ENCODE measurements at places on chromosomes 13 and 19. TPM values are rescaled to one million over a fixed set of nuclear protein-coding genes. Genes with fewer than 3 reads are reported as not detected.

- no peak for DNase-seq
Measured at GRCh38 chr19:55537741-55538111, 793 bp upstream of the SBK2 start.

- no peak for DNase-seq
Measured at GRCh38 chr19:6963937-6964336, 57.3 kb downstream of the MBD3L2B start.

GRCh38 chr13:43528992-43529391, 257.8 kb downstream of the ENOX1 start:
- DNase-seq: no peak

GRCh38 chr13:25186187-25186586, 14.1 kb upstream of the AMER2 start:
- DNase-seq: no peak

DNA sequence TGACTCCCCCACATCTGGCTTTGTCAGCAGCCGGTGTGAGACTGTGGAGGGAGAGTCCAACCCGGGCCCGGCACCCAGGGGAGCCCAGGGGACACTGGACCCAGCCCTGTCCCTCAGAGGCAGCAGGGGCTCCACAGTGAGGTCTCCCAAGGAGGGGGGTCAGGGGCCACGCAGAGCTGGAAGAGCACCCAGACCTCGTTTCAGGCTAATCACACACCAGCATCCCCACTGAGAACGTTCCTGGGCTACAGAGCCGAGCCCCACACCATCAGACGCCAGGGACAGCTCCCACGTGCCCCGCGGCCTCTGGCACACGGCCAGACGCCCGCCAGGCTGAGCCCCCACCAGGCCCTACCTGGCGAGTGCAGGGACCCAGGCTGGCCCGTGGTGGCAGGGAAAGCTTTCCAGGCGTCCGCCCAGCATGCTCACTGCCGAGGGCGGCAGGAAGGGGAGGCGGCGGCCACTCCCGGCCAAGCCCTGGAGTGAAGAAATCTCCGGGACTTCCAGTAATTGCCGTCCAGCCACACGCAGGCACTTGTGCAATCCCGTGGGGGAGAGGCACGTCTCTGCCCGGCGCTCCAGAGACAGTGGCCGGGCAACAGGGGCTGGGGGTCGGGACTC, 19.2 kb downstream of the SBNO2 start:
- peak; percentile 85 for DNase-seq

- peak; percentile 54 for DNase-seq
Measured at GRCh38 chr19:18251587-18252369, 22.5 kb downstream of the IQCN start.

DNA sequence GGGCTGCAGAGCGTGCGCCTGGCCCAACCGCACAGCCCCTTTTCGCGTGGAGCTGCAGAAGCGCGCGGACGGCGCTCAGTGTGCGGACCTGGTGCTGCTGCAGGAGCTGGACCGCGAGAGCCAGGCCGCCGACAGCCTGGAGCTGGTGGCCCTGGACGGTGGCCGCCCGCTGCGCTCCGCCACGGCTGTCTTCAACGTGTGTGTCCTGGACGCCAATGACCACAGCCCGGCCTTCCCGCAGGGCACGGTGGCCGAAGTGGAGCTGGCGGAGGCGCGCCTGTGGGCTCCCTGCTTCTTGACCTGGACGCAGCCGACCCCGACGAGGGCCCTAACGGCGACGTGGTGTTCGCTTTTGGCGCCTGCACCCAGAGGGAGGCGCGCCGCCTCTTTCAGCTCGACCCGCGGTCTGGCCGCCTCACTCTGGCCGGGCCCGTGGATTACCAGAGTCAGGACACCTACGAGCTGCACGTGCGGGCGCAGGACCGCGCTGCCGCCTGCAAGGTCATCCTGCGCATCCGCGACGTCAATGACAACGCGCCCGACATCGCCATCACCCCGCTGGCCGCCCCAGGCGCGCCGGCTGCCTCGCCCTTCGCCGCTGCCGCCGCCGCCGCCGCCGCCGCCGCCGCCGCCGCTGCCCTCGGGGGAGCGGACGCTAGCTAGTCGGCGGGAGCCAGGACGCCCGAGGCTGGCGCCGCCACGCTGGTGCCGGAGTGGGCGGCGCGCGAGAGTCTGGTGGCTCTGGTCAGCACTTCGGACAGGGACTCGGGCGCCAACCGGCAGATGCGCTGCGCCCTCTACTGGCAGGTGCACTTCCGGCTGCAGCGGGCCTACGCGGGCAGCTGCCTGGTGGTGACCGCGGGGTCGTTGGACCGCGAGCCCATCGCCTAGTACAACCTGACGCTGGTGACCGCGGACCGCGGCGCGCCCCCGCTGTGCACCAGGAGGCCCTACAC, 172.2 kb downstream of the OLFM4 start:
- peak; percentile 37 for DNase-seq

- DNase-seq: no peak
Measured at GRCh38 chr19:2812414-2813234, 7.0 kb upstream of the ZNF554 start.

DNA sequence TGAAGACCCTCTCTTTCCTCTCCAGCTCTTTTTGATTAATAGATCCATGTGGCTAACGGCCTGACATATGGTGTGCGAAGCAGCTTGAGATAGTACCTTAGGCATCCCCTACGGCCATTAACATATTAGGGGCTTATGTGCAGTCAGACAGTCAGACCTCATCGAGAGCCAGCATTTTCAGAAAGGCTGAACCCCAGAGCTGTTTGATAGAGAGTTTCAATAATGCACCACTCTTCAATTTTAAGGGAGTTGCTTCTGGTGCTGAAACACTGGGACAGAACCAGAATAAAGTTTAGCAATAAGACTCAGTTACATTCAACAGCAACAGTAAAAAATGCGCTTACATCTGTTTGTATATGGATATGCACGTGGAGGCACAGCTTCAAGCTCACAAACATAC, 10.8 kb downstream of the POU4F1 start:
- DNase-seq: no peak

- no peak for DNase-seq
Measured at GRCh38 chr13:65217471-65217995, 2012.6 kb downstream of the PCDH9 start.

DNA sequence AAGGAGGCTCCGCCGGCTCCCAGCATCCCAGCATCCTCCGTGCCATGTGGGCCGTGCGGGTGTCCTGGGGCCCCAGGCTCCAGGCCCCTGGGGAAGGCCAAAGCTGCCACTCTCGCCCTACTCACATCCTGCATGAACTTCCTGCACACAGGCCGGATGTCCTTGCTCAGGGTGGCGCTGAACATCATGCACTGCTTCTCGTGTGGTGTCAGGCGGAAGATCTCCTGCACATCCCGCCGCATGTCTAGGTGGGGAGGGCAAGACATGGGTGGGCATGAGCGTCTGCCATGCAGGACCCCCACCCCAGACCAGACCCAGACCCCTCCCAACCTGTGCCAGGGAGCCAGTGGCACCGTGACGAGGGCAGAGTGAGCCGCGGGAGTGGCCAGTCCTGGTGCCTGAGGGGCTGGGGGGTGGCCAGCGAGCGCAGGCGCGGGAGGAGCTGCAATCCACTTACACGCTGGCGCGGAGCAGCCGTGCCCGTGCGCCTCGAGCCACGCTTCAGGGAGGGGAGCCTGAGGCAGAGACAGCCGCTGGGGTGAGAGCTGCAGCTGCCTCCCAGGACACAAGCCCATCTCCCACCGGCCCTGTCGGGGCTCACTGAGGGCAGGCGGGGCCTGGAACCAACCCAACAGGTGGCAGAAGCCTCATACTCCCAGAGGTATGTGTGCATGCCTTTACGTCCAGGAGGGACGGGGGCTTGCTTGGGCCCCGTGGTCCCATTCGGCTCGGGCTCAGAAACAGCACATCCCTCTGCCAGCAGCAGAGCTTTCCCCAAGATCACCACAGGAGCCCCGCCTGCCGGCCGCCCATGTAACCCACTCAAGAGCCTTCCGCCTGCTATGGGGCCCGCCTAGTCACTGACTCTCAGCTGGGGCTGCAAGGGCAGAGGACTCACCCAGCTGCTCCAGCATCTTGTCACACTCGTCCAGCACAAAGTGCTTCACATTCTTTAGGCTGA, 8.8 kb downstream of the DDX39A start:
- DNase-seq: peak; percentile 1

GRCh38 chr13:104976986-104977385, 1558.5 kb downstream of the EFNB2 start:
- no peak for DNase-seq

DNA sequence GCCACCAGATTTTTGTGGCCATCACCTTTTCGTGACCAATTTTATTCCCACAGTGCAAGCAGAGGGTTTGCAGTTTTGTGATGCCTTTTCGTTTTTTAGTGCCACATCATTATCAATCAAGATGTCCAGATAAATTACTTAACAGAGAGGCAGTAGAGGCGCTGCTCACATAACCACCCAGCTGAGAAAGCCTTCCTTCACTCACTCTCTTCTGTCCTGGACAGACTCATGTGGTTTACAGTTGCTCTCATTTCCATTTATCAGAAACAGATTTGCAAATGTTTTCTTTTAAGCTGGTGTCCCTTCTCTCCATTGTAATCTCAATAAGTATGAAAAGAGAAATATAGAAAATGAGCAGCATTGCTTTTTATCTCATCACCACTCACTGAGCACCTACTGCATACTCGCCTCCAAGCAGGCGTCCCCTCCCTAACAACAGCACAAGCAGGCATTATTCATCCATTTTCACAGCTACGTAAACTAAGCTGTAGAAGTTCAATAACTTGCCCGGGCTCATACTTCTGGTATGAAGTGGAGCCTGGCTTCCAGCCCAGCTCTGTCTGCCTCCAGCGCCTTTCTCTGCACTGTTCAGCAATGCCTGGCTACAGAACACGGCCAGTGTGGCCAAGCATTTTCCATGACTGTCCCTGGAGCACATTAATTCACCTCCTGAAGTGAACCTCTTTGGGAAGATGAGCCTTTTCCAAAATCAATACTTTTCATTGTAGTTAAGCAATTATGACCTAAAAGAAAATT, 34.6 kb upstream of the KATNAL1 start:
- DNase-seq: peak; percentile 19

GRCh38 chr19:54670576-54671357, 8.0 kb downstream of the LILRB4 start:
- no peak for DNase-seq

- DNase-seq: no peak
Measured at GRCh38 chr19:55550321-55550650, 4.9 kb upstream of the SBK3 start.

- peak; percentile 47 for DNase-seq
Measured at GRCh38 chr13:106522898-106523525, 12.4 kb downstream of the EFNB2 start.

DNA sequence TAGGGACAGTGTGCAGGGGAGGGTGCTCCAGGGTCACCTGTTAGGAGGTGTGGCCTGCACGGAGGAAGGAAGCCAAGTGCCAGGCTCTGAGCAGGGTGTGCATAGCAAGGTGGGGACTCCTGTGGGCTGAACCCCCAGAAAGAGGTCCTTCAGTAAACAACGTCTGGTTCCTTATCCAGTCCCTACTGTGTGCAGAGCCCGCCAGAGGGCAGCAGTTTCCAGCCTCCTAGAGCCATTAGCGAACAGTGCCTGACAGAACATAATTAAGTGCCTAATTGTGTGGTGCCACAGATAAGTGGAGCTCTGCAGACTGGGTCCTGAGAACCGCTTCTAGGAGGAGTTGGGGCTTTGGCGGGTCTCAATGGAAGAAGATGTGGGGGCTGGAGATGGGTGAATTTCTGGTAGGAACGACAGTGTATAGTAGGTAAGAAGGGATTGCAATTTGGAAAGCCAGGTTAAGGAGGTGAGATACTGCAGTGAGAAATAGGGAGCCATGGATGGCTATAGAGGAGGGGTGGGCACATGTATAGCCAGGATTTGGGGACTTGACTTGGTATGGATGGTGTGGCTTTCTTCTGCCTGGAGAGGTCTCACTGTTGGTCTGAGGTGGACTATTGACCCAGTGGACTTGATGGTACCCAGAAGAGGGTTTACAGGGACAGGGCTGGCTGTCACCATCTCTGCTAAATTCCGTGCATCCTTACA, 323.1 kb downstream of the ZNF536 start:
- DNase-seq: no peak

DNA sequence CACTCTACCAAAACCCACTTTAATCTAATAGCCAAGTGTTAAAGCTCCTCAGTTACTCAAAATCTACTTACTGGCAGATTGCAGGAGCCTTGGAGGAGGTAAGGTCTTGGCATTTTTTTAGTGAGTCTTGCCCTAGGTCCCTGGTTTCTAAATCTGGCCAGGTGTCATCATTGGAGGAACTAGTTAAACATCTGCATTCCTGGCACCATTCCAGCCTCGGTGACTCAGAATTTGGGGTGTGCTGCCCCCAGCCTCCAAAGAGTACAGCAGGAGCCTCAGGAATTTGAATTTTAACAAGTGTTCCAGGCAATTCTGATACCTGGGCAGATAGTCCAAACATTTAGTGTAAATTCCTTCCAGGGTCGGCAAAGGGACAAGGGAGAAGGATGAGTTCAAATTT, 37.4 kb downstream of the KLF5 start:
- DNase-seq: no peak

DNA sequence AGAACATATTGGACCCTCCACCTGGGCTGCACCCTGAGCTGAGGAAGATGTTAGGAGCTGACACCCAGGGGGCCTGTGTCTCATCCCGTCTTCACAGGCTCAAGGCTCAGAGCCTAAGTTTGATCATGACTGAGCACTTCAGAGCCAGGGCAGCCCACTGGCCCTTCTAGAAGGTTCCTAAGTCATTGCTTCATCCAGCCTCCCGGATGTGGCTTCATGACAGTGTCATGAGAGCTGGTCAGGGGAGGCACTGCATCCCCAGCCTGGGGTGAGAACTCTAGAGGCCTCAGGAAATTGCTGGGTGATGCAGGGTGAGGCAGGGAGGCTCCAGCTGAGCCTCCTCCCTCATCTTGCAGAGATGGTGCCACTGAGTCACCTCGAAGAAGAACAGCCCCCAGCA, 24.9 kb upstream of the PIK3R2 start:
- no peak for DNase-seq

DNA sequence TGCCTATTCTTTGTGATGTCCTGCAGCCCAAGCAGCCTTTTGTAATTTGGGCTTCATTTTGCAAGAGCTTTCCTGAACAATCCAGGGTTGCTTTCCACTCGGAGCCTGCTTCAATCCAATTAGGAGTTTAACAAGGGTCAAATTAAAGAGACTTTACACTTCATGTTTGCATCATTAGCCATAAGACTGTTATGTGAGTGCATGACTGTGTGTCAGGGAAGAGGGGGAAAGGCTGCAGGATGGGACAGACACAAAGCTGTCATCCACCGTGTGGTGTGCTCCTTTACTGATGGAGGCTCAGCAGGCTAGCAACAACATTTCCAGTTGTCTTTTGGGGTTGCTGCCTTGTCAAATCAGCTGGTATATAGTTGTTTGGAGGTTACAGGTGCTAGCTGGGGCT, 23.7 kb upstream of the MAB21L1 start:
- no peak for DNase-seq

GRCh38 chr19:5717215-5717935, 2.6 kb downstream of the LONP1 start:
- no peak for DNase-seq

- no peak for DNase-seq
Measured at GRCh38 chr19:51091895-51092873, 9.5 kb upstream of the KLK14 start.

The ZNF441 gene
- 7.4 TPM for polyA plus RNA-seq

The SLC46A3 gene
- 143 TPM for polyA plus RNA-seq

The FXYD5 gene
- 53.4 TPM for polyA plus RNA-seq
